ENCODE measurements at places on chromosomes 2 and 18.

GRCh38 chr18:62389761-62390481, 64.8 kb downstream of the TNFRSF11A start:
- no peak for DNase-seq

DNA sequence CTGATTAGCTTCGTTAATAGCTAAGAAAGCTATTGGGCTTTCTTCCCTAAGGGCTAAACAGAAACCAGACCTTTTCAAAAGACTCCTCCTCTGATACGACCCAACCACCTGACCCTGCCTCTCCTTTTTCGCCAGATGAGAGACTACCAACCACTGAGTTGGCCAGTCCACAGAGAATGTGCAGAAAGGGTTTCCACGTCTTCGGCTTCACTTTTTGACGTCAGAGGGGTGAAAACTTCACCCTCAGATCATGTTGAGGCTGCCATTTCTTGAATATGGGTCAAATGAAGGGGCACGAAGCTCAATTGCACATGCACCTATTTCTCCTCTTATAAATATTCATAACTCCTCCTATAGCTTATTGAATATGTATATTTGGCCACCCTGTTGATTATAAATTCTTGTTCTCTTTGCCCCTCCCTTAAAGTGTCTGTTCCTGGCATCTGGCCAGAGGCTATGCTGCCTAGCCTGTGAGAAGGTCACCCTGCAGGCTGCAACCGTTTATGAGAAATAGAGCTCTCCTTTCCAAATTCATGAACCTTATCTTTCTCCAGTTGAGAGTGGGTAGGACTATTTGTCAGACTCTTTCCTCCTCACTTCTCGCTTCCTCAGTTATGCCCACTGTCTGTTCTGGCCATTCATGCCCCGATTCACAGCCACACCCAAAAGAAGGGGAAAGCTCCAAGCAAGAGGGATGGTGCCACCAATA, 301.6 kb downstream of the STK39 start:
- no peak for DNase-seq

DNA sequence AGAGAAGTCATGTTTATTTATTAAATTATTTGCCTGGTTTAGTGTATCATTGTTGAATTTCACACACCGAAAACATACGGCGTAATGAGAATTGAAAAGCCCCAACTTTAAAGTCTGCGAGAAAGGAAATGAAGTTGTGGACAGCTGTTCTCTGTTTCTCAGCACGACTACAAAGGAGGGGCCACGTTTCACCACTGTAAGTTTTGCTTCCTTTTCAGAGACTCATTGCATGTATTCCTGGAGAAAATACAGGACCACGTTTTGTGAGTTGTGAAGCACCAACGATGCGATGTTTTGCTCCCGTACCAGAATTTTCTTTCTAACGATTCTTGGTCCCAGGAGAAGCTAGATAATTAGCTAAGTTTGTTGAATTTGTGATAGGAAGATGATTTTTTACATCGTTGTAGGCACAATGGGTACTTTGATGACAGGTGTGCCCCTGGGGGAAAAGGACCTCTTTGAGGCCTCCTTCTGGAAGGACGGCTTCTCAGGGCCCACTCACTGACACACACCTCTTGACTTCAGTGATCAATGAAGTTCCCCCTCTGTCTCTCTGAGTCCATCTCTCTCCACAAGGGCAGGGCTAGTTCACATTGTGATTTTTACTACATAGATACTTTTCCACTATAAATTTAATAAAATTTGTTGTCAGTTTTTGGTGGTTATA, 23.7 kb upstream of the ACKR3 start:
- DNase-seq: no peak

GRCh38 chr18:10232062-10232461, 222.4 kb upstream of the APCDD1 start:
- peak; percentile 51 for DNase-seq

Measured in putamen (tissue), 1 donor.